ENCODE measurements at places on chromosomes 16 and 17.

DNA sequence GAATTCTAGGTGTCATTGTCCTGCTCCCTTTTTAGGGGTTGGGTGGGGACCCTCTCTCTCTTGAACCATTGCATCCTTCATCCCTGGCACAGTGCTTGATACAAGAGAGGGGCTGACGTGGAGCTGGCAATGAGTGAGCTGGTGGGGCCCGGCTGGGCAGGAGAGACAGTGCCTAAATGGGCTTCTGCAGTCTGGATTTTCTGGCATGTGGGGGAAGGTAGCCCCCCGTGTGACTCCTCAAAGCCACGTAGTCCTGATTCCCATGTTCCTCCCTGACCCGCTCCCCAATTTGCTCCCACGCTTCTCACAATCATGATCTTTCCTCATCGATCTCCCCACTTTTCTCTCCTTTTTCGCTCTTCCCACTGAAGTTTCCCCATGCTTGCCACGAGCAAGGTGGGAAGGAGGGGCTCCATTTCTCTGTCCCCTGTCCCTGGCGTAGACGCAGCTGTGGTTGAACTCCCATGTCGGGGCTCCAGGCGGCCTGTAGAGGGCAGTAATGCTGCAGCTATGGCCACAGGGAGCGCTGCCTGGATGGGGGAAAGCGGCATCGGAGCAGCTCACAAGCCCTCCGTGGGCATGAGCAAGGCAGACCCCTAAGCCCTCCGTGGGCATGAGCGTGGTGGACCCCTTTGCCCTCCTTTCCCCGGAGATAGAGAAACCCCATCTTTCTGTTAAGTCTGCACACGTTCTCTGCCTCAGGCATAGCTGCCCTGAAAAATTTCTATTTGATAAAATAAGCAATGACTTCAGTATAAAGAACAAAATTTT is 47.5 kb downstream of the HAPSTR1 start:
- DNase-seq = no peak

DNA sequence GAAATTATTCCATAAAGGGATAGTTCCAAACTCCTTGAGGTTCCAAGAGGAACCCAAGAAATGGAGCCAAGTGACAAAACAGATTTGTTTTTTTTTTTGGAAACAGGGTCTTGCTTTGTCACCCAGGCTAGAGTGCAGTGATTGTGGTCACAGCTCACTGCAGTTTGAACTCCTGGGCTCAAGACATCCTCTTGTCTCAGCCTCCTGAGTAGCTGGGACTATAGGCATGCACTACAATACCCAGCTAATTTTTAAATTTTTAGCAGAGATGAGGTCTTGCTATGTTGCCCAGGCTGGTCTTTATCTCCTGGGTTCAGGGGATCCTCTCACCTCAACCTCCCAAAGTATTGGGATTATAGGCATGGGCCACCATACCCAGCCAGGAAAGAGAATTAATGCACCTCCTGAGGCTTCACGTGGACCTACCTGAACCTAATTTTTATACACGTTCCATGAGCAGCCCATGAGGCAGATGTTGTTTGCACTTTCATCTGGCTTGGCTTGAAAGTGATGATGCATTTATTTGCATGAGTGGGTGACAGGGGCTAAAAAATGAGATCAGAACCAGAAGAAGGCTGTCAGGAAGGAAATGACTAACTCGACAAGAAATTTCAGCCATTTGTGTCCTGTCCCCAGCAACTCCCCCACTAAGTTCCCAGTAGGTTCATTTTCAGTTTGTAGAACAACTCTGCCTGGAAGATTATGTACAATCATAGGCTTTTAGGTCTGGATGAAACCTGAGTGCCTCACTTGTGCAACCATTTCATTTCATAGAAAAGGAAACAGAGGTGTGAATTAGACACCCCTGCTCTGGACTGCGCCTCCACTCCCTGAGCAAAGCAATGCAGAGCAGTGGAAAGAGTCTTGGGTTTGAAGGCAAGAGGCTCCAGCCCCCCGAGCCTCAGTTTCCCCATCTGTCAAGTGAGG is 10.3 kb upstream of the IRF8 start:
- no peak for DNase-seq

- DNase-seq = no peak
Observed at GRCh38 chr17:11404431-11405276, 163.6 kb downstream of the SHISA6 start.

DNA sequence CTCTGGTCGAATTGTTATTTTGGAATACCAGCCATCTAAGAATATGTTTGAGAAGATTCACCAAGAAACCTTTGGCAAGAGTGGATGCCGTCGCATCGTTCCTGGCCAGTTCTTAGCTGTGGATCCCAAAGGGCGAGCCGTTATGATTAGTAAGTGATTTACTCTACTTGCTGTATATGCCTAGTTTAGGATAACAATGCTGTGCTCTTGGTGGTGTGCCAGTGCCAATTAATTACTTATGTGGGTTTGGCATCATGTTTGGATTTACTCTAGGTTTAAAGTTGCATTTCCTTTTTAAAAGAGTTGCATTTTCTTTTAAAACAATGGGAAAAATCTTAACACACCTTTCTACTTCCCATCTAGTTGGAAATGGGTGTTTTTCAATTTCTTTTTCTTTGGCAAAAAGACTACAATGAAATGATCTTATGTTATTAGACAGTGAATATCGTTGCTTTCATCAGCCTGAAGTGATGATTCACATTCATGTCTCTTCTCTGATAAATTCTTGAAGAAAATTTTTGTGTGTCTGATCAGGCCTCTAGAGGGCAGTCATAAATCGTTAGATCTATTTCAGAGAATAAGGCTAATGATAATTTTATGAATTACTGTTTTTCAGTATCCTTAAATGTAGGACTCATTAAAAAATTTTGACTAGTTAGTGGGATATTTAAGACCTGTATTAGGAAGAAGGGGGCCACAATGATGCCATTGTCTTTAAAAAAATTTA is 5.6 kb downstream of the SF3B3 start:
- no peak for DNase-seq

GRCh38 chr16:64983963-64984362 is 137.9 kb downstream of the CDH11 start:
- no peak for DNase-seq

DNA sequence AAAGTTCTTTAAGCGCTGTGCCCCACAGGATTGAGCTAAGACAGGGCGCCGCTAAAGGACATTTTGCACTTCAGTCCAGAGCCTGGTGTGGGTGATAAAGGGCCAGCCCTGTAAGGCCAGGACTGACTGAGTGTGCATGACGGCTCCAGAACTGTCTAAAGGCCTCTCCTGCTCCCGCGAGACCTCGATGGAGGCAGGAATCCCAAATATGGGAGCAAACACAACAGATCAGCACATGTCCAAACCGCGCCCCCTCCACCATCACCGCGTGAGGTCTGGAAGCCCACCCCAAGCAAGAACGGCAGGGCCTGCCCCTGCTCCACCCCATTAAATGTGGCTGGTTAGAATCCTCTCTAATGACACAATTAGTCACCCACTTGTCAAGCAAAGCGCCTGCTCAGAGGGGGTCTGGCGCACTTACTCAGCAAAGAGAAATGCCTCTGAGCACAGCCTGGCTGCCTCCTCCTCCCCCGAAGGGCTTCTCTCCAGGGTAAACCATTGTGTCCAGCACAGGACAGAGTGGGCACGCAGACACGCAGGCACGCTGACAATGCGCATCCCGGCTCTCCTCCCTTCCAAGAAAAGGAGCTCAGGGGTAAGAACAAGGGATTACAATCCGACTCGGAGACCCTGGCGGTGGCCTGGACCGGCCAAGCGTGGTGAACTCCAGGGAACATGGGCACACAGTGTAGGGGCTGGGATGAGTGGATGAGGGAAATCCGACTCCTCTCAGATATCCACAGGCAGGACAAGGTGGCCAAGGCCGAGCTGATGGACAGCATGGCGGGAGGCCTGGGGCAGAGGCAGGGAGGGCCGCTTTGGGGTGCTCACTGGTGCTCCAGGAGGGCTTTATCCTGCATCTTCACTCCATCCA is 1.5 kb downstream of the MXRA7 start:
- DNase-seq = no peak

- no peak for DNase-seq
Observed at GRCh38 chr17:62619417-62620155, 7.9 kb upstream of the MRC2 start.

- no peak for DNase-seq
Observed at GRCh38 chr17:44310188-44310587, 1.8 kb downstream of the RUNDC3A start.

DNA sequence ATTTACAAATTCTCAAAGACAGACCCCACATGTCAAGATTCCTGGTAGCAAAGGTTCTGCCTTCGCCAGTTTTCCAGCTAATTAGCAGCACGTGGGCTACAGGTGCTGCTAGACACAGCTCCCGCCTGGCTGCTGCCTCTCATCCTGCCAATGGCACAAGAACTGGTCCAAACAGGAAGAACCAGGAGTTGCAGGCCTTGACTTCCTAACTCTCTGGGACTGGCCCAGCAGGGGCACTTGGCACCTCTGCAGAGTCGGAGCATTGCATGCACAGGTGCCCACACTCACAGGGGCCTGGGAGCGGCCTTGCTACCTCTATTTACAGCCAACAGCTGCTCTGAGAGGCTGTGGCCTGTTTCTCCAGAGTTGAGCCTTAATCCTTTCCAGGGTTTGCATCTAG is 39.6 kb downstream of the TK2 start:
- DNase-seq = no peak

DNA sequence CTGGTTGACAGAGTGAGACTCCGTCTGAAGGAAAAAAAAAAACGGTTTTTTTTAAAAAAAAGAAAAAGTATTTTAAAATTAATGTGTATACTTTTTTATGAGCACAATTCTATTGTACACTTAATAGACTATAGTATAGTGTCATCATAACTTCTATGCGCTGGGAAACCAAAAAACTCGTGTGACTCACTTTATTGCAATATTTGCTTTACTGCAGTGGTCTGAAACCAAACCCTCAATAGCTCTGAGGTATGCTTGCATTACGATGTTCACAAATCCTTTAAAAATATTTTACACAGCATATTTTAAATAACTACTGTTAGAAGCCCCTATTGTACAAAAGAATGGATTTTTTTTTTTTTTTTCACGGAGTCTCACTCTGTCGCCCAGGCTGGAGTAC is 12.4 kb upstream of the MAP2K6 start:
- no peak for DNase-seq

Data from Panc1 (cell line).